ENCODE measurements at places on chromosomes 4 and X.
A peak's percentile ranks its signal among the peaks of the same experiment; 100 is the strongest.

DNA sequence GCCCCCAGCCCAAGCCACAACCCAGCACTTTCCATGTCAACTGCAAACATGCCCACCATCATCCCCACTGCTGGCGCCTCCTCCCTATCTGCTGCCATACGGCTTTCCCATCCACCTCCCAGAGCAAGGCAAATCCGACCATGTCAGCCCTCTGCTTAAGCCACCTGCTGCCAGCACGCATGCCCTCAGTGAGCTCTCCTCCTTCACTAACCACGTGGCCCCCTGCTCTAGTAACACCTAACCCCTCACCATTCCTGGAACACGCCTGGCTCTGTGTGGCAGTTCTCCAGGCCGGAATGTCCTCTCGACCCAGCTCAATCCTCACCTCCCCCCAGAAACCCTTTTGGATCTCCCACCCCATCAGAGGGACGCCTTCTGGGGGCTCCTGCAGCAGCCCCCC lies 17.4 kb downstream of the BCAP31 start:
- DNase-seq = no peak

- DNase-seq = no peak
Observed at GRCh38 chrX:153370293-153371055, 30.7 kb downstream of the PNMA6E start.

GRCh38 chr4:90121676-90122354 lies 5.4 kb upstream of the CCSER1 start:
- DNase-seq = no peak

GRCh38 chr4:40648742-40649281 lies 19.1 kb upstream of the RBM47 start:
- no peak for DNase-seq

GRCh38 chr4:169744601-169745000 lies 13.1 kb downstream of the HPF1 start:
- no peak for DNase-seq

DNA sequence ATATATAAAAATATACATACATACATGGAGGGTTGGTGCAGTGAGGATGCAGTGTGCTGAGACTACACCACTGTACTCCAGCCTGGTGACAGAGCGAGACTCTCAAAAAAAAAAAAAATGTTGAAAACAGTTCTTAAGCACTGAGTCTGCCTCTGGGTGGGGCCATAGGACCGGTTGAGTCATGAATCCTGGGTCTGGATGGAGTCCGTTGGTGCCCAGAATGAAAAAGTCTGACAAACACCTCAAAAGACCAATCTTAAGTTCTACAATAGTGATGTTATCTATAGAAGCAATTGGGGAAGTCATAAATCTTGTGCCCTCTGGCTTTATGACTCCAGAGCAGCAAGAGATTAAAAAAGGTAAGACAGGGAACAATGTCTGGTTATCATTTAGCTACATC lies 70.4 kb downstream of the FGFBP1 start:
- no peak for DNase-seq

GRCh38 chr4:123896446-123897071 lies 500.0 kb downstream of the SPRY1 start:
- DNase-seq = no peak

- peak; percentile 38 for DNase-seq
Observed at GRCh38 chr4:27010334-27010940, 149.8 kb downstream of the STIM2 start.

GRCh38 chr4:150033901-150034300 lies 44.3 kb upstream of the DCLK2 start:
- DNase-seq = peak; percentile 1

- no peak for DNase-seq
Observed at GRCh38 chrX:72340626-72341025, 34.9 kb upstream of the CITED1 start.

DNA sequence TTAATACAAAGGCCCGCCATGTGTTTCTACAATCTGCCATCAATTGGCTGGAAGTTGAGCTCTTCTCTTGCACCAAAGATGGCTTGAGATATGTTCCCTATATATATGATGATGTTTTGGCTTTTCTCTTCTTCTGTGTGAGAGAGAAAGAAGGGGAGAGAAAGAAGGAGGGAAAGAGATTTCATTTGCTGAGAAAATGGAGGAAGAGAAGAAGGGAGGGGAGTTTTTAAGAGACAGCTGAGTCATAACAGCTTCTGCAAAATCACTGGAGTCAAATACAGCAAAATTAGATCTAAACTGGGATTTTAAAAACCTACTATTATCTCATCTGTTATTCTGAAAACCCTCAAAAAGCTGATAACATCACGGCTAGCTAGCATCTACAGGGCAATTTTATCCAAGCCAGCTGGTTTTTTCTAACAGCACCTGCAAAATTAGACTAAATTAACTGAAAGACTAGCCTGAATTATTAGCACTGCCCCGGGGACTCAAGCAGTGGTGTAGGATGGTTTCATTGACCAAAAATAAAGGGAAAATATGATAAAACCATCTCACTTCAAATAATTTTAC lies 647.6 kb upstream of the ACTRT1 start:
- no peak for DNase-seq

- no peak for DNase-seq
Observed at GRCh38 chrX:150683112-150683511, 10.1 kb upstream of the MTMR1 start.

- DNase-seq = no peak
Observed at GRCh38 chr4:33911959-33912358, 2332.4 kb downstream of the ARAP2 start.

DNA sequence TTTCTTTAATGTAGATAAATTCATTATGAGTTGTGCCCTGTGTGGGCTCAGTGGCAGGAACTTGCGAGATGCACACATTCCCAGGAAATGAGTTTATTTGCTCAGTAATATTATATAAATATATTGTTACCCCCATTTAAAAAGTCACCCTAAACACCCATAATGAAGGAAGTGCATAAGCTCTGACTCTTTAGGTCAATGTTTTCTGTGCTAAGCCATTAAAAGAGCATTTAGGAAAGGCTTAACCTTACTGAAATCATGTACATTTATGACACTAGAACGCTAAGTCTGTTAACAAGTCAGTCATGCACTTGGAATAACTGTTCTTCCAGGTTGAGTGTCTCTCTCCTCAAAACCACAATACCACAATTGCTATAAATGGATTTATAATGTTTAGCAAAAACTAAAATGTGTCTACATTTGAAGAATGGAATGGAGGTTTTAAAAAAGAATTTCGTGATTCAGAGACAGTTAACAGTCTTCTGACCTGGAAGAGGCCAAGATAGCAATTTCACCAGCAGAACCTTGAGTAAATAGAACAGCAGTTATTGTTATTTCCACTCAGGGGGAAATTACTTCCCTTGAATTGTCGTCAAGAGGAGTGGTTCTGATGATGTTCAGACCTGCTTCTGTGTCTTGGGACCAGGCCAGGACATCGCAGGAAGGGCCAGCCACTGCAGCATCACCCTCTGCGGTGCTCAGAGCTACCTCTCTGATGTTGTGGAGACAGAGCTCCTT lies 91.1 kb upstream of the VEGFC start:
- no peak for DNase-seq

DNA sequence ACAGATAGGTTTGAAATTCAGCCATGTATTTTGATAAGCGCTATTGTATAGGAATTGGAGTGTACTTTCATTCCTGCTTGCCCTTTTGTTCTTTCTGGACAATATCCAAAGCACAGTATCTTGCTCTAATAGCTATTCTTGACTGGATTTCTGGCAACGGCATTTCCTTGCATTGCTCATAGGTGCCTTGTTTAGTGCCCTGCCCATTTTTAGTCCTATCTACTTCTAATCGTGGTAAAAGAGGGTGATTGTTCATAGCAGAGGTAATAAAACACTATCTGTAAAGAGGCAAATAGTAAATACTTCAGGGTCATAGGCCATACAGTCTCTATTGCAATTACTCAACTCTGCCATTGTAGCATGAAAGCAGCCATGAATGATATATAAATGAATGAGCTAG lies 155.9 kb downstream of the IL1RAPL2 start:
- DNase-seq = no peak

- DNase-seq = no peak
Observed at GRCh38 chrX:104568304-104568915, 2.4 kb downstream of the IL1RAPL2 start.

DNA sequence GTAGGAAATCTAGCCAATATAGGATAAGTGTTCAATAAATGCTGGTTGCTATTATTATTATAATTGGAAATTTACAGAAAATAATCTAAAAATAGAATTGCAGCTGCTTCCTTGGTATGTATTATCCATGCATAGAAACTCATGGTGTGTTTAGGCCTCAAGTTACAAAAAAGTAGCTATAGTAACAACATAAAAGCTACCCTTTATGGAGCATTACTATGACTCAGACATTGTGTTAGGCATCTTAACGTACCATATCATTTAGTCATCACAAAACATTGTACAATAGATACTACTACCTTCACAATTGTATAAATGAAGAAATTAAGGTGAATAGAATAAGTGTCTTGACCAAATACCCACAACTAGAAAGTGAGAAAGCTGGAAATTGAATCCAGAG lies 126.9 kb upstream of the NRK start:
- no peak for DNase-seq

DNA sequence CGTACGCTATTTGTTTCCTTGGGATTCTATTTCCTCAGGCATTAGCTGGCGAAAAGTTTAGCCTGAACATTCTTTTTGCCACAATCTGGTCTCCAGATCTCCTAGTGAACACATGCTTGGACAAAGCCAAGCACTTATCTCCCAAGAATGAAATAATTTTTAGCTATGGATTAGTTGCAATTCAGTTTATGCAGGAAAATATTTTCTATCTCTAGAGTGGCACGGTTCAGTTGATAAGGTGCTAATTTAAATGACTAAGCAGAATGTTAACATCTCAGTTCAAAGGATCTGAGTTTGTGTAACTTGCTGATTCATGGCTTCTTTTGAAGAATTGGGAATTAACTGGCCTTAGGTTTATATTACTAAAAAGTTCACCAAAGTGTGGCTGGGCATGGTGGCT lies 58.1 kb upstream of the JADE1 start:
- DNase-seq = no peak

GRCh38 chrX:121014826-121015225 lies 29.3 kb upstream of the CT47A1 start:
- no peak for DNase-seq

- no peak for DNase-seq
Observed at GRCh38 chr4:121758925-121759568, 5.9 kb downstream of the SMIM43 start.

DNA sequence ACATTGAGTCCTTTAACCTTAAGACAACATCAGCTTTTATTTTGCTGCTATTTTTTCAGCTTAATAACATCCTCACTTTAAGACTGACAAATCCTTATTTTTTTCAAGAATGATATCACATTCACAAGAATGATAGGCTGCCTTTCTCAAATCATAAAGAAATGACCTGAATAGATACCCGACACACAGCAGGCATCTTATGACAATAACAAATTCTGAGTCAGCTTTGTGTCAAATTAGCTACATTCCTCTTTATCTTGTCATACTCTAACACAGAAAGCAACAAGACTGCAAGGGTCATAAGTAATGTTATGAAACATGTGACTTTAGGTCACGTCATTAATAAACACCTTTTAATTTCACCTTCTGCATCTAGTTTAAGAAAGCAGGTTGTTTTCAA lies 2387.6 kb downstream of the PCDH7 start:
- no peak for DNase-seq

DNA sequence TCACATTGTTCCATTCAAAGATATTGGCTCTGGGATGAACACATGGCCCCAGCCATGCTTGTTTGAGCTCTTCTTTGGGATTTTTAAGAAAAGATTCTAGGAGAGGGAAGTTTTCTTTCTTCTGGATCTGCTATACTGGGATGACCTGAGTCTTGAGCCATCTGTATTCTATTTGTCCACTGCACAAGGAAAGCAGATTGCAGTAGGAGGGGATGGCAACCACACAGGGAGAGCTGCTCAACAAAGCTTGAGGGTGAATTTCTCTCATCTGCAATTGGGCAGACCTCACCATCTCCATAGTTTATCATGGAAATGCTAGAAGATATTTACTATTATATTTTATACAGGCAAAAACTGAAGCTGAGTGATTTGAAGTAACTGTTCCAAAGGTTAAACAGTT lies 34.3 kb downstream of the ADH7 start:
- DNase-seq = no peak

DNA sequence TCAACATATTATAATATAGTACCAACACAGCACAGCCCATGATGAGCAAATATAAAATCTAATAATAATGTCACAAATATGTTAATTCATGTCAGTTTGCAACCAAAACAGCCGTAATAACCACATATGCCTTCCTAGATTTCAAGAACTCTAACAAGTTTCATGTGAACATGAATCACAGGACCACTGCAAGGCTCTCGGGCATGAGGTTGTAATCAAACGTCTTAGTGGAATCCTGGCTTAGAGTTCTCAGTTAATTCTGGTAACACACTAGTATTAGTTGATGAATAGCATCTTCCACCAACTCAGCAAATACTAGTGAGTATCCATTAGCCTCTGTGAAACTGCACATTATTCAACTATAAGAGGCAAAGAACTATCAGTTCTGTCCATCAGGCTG lies 379.3 kb upstream of the TENM3 start:
- DNase-seq = no peak

- DNase-seq = no peak
Observed at GRCh38 chrX:48935301-48935670, 16.5 kb upstream of the PIM2 start.
